ENCODE measurements at places on chromosomes 2 and 18.

GRCh38 chr2:218340656-218341055 lies 16.0 kb upstream of the CATIP start:
- no peak for DNase-seq

DNA sequence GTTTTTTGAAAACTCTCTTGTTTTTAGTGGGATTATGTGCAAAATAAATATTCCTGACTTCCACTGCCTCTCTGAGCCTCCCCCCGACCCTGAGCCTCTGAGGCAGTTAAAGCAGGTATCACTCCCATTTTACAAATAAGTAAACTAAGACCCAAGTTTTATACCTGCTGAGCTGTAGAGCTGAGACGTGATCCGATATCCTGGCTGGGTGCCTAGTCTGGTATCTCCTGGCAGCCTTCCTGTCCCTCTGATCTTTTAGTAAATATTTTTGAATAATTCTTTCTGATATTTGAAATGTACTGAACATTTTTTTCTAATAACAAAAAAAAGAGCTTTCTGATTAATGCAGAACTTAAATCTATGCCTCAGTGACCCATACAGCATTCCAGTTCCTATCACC lies 108.3 kb upstream of the NOSTRIN start:
- no peak for DNase-seq

GRCh38 chr18:9392726-9393125 lies 58.2 kb downstream of the TWSG1 start:
- DNase-seq: peak; percentile 54

DNA sequence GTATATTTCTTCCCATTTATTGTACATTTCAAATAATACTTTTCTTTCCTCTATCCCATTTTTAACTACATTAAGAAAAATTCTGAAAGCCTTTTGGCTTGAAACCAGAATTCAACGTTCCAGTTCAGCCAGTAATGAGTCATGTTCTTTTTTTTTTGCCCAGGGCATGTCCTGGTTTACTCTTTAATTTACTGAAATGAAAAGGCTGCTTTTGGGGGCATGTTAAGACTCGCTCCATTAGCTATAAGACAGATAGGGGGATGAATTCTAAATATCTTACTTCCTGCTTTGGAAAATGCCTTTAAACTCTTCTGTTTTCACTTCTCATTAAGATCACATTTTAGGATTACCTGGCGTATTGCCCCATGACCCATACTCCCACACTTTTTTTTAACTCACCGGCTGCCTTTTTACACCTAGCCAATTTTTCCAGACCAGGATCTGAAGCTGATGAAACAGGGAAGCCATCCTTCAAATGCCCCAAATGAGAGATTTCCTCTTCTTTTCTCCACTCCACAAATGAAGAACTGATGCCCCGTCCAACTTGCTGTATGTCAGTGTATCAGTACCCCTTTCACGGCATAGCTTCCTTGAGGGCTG lies 585 bp downstream of the ABCA12 start:
- no peak for DNase-seq

DNA sequence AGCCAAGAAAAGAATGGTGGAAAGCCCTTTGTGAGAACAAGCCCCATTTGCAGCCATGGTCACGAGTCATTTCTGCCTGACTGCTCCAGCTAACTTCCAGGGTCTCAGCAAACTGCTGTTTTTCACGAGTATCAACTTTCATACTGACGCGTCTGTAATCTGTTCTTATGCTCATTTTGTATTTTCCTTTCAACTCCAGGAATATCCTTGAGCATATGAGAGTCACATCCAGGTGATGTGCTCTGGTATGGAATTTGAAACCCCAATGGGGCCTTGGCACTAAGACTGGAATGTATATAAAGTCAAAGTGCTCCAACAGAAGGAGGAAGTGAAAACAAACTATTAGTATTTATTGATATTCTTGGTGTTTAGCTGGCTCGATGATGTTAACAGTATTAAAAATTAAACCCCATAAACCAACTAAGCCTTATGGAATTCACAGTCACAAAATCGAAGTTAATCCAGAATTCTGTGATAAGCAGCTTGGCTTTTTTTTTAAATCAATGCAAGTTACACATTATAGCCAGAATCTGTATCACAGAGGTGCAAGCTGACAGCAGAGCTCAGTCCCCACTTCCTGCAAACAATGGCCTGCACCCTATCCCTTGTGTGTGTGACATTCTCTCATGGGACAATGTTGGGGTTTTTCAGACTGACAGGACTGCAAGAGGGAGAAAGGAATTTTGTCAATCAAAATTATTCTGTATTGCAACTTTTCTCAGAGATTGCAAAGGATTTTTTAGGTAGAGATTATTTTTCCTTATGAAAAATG lies 26.1 kb downstream of the SLC14A1 start:
- no peak for DNase-seq

- DNase-seq: no peak
These were observed 21.2 kb downstream of the WDFY1 start for GRCh38 chr2:223923976-223924375.

- DNase-seq: no peak
These were observed 22.2 kb downstream of the ZNF521 start for GRCh38 chr18:25329783-25330182.

GRCh38 chr2:63434024-63435001 lies 154.0 kb downstream of the WDPCP start:
- DNase-seq: no peak

- no peak for DNase-seq
These were observed 152.1 kb downstream of the NCK2 start for GRCh38 chr2:105896765-105897163.

Measured in hematopoietic multipotent progenitor cell treated with erythropoietin and hydrocortisone succinate and interleukin-3 and kit ligand, for 8 days (in vitro differentiated cells).